Activated CD8-positive, alpha-beta T cell treated with anti-CD3 and anti-CD28 coated beads for 36 hours (primary cell): ENCODE measurements at places on chromosomes 6 and 20. TPM values are rescaled to one million over a fixed set of nuclear protein-coding genes. Genes with fewer than 3 reads are reported as not detected.

The PPP1R16B gene
- 74.9 TPM for total RNA-seq

The ETV7 gene
- 0.86 TPM for total RNA-seq

The BACH2 gene
- 66.9 TPM for total RNA-seq

The ZNF311 gene
- total RNA-seq, result 0.43 TPM

The ACTL10 gene
- 2.4 TPM for total RNA-seq

DNA sequence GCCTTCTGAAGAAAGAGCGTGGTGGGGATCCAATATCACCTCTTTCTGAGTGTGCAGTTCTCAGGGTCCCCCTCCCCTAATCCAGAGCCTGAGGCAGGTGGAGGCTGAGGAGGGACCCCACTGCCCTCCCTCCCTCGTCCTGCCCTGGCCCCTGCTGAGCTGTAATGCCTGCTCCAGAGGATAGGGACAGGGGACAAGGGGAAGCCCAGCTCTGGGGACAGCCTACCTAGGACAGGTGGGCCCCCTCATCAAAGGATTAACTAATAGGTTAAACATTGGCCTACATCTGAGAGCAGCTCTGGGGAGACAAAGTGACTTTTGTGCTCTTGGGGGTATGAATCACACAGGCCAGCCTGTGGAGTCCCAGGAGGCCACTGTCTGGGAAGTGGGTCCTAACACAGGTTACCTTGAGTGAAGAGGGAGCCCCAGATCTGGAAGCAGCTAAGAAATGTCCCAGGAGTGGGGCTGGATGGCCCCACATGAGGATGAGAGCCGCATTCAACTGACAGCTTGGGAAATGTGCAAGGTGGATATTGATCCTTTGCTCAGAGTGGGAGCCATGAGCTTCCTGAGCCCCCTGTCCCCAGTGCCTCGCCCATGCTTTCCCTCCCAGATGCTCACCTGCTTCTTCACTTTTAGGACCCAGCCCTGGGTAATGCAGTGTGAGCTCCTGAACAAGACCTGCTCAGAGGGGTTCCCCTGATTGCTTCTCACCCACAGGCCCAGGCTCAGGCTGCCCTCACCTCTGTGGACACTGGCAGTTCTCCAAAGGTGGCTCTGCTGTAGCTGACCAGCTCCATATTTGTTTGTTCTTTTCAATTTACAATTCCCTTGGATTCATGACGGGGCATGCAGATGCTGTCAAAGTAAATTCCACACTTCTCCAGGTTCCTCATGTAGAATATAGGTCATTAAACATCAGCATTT is 17.8 kb upstream of the CST9L start:
- H3K36me3 ChIP-seq, result no peaks in the 10 kb centered on the region
- DNase-seq, result no peak
- H3K27ac ChIP-seq, result no peak overlapping the region
- H3K4me1 ChIP-seq, result peaks cover 4% of the 10 kb centered on the region

DNA sequence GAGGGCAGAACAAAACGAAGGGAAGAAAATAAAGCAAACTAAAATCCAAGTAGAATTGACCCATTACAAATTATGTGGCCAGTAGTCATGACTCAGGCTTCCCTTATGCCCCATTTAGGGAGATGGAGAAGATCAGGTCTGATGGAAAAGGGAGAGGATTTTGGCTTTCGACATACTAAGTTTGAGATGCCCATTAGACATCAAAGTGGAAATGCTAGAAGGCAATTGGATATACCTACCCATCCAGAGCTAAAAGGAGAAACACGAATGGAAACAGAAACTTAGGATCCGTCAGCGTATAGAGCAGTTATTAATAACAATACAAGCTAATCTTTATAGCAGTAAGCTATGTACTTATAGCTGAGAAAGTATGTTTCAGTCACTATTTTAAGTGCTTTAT is 4.8 kb downstream of the TRPC4AP start:
- no peak overlapping the region for H3K27ac ChIP-seq
- no peak for DNase-seq
- H3K36me3 ChIP-seq, result peaks cover 23% of the 10 kb centered on the region

DNA sequence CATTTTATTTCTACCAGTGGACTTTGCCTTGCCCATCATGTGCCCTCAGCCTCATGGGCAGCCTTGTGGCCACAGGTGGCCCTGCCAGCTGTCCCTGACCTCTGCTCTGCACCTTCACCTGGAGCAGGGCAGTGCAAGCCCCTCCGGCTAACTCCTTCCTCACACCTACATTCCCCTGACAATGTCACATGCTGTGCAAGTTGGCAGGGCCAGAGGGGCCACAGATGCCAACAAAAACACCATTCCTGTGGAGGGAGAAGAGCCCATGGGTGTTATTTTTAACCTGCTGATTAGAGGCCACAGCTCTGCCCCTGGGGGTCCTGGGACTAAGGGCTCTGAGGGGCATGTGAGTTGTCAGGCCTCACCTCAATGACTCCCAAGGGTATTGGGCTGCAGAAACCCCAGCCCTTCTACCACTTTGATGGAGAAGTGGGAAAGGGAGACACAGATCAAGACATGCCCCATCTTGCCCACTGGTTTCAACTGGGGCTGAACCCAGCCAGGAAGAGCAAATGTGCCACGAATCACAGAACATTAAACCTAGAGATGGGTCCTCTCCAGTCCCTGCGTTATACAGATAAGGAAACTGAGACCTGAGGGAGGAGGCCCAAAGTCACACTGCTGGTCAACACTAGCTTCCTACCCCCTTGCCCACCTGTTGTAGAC is 65.0 kb downstream of the MRPL14 start:
- DNase-seq, result no peak
- H3K4me1 ChIP-seq, result peaks cover 17% of the 10 kb centered on the region
- no peaks in the 10 kb centered on the region for H3K36me3 ChIP-seq

DNA sequence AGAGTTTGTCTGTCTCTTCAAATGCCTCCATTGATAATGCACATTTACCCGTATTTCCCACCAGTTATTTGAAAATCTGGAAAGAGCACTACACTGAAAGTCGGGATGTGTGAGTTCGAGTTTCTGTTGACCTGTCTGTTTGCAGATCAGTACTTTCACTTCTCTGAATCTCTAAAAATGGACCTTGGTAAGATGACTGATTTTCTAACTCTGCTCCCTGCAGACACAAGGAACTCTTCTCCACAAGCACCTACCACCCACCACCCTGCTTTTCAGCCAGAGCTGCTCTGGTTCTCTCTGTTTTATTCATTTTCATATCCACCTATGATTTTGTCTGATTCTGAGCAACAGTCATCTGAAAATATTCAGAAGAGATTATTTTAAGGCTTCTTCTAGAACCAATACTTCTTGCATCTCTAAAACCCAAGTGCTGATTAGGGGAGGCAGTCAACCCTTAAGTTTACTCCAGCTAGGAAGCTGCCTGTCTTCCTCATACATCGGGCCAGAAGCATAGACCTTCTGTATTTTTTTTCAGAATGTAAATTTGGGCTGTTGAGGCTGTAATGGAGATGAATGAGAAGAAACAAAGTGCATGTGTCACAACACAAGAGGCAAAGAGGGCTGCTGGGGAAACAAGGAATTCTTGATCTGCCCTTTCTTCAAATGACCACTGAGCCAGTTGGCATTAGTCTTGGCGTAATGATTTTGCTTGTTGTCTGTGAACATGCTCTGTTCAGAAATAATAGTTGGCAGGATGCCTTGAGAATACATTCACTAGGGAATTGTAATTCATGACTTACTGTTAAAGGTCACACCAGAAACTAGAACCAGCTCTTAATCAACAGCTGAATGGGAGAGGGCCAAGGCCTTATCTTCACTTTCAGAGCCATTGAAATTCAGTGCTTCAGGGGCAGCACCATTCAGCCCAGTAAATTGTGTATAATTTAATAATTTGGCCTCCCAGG is 85.4 kb upstream of the MYLIP start:
- peaks cover 1% of the 10 kb centered on the region for H3K27me3 ChIP-seq
- H3K27ac ChIP-seq, result no peak overlapping the region
- no peak overlapping the region for H3K4me3 ChIP-seq
- no peak for DNase-seq

DNA sequence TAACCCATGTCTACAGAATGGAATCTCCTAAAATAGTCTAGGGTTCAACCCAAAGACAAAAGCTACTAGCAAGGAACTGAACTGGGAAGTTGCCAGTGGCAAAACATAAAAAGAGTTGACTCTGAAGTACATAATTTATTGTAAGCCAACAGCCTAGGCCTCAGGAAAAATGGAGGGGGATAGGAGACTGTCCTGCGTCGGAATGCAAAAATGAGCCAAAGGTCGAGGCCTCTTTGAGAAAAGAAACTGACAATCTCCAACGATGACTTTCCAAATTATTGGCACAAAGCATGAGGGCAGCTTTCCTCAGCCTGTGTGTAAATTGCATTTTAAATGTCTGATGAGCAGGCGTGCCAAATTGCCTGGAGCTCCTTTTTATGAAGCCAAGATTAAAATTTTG is 2.1 kb downstream of the COL12A1 start:
- peaks cover 47% of the 10 kb centered on the region for H3K4me1 ChIP-seq
- no peak overlapping the region for H3K4me3 ChIP-seq
- no peaks in the 10 kb centered on the region for H3K36me3 ChIP-seq

- H3K36me3 ChIP-seq, result peaks cover 2% of the 10 kb centered on the region
- no peak overlapping the region for H3K4me3 ChIP-seq
- no peaks in the 10 kb centered on the region for H3K27me3 ChIP-seq
- no peak overlapping the region for H3K27ac ChIP-seq
- no peaks in the 10 kb centered on the region for H3K4me1 ChIP-seq
Measured at GRCh38 chr6:326896-327537, 34.7 kb downstream of the DUSP22 start.

- no peak overlapping the region for H3K27ac ChIP-seq
- no peaks in the 10 kb centered on the region for H3K36me3 ChIP-seq
- H3K4me3 ChIP-seq, result peak overlapping the region; percentile 74
- peaks cover 17% of the 10 kb centered on the region for H3K4me1 ChIP-seq
Measured at GRCh38 chr6:69868252-69868804, 2.0 kb downstream of the COL19A1 start.

DNA sequence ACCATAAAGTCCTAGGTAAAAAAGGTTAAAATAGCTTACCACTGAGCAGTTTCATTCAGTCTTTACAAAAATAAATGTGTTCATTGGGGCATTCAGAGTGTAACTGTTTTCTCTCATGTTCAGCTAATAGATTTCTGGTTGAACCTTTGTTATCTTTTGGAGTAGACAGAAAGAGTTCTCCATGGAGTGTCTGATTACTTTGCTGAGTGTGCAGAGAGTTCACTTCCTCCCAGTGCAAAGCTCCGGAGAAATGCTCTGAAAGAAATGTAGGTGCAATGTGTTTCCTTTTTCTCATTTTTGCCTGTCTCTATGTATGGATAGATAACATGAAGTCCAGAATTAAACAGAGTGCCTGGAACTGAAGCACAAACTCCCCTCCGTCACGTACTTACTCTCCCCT is 52.6 kb downstream of the JAG1 start:
- peaks cover 21% of the 10 kb centered on the region for H3K36me3 ChIP-seq
- H3K4me3 ChIP-seq, result no peak overlapping the region
- no peaks in the 10 kb centered on the region for H3K4me1 ChIP-seq

DNA sequence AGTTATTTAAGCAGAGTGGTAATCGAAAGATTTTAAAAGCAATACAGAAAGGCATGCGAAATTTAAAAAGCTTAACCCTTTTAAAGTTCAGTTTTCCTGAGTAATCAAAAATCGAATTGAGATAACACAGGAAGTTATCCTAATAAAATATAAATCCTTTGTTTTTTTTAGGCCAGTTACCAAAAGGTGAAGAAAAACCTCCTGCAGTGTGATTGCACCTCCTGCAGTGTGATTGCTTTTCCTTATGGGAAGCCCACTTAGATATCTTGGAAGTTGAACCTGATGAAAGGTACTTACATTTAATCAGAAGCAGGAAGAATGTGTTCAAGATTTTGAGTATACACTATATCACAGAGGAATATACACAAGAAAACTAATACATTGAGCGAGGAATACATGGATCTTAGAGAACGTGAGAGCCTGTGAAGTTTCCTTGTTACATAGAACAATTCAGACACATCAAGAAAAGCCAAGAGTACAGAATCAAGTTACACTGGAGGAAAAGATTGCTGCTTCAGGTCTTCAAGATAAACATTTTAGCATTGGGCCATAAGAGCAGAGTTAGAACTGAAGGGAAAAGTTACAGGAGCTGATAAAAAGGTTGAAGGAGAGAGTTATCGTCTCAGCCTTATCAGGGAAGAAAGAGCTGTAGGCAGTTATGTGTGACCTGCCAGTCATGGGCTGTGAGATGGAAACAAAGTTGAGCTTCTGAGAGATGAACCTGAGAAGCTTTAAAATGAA is 7.7 kb upstream of the TMEM181 start:
- no peak overlapping the region for H3K4me3 ChIP-seq
- no peaks in the 10 kb centered on the region for H3K4me1 ChIP-seq
- no peaks in the 10 kb centered on the region for H3K36me3 ChIP-seq
- no peak overlapping the region for H3K27ac ChIP-seq

DNA sequence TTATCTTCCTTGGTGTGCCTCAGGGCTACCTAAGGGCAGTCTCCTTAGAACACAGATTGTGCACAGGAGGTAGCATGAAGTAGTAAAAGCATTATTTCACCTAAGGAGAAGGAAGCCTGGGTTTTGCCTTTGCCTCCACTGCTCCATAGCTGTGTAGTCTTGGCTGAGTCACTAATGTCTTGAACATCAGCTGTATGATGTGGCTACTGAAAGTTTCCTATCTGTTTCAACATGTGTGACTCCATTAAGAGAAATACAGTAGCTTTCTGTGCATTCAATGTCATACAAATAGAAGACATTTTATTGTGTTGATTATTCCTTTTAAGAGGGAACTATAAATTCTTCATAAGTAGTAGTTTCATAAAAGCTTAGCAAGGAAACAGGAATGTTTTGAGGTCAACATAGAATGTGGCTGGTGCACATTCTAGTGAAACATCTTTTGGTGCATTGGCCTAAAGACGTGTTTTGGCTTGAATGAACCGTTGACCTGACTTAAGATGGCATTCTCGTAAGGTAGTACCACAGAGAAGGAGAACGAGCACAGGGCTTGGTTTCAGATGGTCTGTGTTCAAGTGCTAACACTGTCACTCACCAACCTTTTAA is 70.6 kb downstream of the CTNNBL1 start:
- H3K36me3 ChIP-seq, result peaks cover 20% of the 10 kb centered on the region
- no peak overlapping the region for H3K27ac ChIP-seq
- DNase-seq, result no peak
- H3K27me3 ChIP-seq, result no peaks in the 10 kb centered on the region

DNA sequence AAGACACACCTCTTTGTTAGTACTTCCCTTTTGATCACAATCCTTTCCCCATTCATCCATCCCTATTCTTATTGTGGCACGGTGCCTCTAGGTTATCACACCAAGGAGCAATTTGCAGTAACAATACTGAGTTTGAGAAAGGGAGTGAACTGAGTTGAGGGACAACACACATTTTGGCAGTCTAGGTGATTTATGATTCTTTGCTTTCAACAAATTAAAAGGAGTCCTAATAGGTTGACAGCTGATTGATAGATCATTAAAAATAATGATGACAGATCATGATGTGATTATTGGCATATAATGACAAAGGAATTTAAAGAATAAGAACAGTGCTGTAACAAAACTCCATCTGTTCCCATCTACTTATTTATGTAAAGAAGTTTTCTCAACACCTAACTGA is 36.7 kb downstream of the IMPG1 start:
- no peak for DNase-seq
- H3K4me3 ChIP-seq, result no peak overlapping the region
- H3K27me3 ChIP-seq, result no peaks in the 10 kb centered on the region
- no peaks in the 10 kb centered on the region for H3K4me1 ChIP-seq
- H3K36me3 ChIP-seq, result no peaks in the 10 kb centered on the region
